ENCODE measurements at places on chromosomes 2 and 18.

GRCh38 chr2:129059476-129059875, 740.8 kb upstream of the HS6ST1 start:
- no peak for DNase-seq

DNA sequence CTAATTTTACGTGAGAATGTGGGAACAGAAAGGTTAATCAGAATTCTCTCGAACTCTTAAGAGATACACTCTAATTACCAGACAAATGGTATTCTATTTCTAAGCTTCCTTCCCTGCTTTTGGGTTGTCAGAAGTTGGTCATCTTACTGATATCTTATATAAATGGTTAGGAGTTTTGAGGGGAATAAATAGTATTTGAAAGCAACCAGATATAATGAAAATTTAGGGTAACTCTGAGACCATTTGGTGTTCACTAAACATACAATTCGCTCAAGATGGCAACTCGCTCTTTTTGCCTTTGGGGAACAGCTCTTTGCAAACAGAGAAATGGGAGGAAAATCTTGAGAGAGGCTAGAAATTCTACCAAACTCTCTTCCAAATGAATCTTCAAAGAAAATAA, 250.9 kb downstream of the TCF4 start:
- no peak for DNase-seq

DNA sequence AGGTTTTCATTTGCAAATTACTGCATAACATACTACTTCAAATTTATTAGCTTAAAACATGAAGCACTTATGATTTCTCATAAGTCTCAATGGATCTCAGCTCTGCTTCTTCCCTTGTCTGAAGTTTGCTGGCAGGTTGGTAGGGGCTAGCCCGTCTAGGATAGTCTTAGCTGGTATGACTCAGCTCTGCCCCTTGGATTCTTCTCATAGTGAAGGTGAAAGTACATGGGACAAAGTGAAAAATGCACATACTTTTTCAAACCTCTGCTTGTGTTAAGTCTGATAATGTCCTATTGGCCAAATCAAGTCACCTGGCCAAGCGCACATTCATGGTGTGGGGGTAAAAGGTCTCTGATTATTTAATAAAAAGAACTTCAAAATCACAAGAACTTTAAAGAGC, 184.8 kb upstream of the VWC2L start:
- no peak for DNase-seq

- DNase-seq: no peak
Observed at GRCh38 chr18:38239606-38240005, 674.0 kb upstream of the CELF4 start.

DNA sequence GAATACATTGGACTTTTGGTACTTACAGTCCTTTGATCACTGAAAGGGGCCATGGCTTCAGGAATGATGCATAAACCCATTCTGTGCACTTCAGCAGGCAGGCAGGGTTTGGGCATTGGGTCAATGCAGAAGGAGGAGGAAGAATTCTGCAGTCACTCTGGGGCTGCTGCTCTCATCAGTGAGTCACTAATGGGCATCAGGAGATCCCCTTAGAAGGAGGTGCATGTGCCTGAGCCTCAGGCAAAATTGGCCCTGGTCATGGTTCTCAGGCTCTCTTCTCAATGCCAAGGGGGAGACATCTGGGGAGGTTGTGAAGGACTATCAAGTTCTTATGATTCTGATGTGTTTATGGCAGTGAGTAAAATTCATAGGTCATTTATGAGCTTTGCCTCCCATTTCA, 52.0 kb upstream of the TNP1 start:
- no peak for DNase-seq

- no peak for DNase-seq
Observed at GRCh38 chr2:127625572-127625951, 20.4 kb upstream of the GPR17 start.

Data from activated T-cell treated with anti-CD3 and anti-CD28 coated beads for 1 hour (primary cell).